ENCODE measurements at places on chromosomes 5 and 9. TPM values are rescaled to one million over a fixed set of nuclear protein-coding genes. Genes with fewer than 3 reads are reported as not detected.

Gene UTP15
- total RNA-seq: 38.7 TPM

Gene PLCXD3
- total RNA-seq: not detected

Gene C5orf63
- 9.4 TPM for total RNA-seq

Gene CSF2
- 12.8 TPM for total RNA-seq

Gene GPX8
- total RNA-seq: 32.0 TPM

Gene NIPAL4
- 2.4 TPM for total RNA-seq

Gene PAPPA
- not detected for total RNA-seq
